ENCODE measurements at places on chromosomes 2 and 18.

DNA sequence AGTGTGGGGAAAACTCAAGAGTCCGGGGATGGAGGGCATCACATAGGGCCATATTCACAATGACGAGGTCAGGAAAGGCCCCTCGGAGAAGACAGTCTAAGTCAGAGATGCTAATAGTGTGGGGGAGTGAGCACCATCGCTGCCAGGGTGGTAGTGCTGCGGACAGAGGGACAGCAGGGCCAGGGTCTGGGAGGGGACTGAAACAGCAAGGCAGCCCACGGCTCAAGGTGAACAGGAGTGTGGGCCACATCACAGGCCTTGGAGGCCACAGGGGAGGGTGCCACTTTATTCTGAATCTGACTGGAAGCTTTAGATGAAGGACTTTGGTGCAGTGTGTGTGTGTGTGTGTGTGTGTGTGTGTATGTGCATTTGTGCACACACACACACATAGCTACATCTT, 130.9 kb upstream of the GLI2 start:
- no peak for DNase-seq

- DNase-seq = no peak
These were observed 96.6 kb downstream of the FAM168B start for GRCh38 chr2:130996691-130997090.

DNA sequence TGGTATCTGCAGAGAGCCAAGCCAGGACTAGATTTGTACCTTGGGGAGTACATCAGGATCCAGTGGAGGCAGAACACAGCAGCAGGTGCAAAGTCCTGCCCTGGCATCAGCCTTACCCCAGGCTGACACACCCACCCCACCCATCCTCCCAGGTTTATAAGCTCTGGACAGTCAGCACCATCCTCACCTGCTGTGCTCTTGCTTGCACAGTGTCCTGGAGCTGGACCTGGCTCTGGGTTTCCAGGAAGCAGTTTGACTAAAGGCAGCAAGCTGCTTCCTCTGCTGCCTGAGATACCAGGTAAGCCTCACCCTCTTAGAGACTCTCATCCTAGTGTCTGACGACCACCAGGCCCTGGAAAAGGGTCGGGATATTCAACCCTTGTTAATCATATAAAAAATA, at the start of gene SULT1C3:
Gene SULT1C3 (plus strand): TSS at position 183 of the 400 bp plus-strand sequence. CDS start 7,227 bp downstream, outside the sequence.
- no peak for DNase-seq

DNA sequence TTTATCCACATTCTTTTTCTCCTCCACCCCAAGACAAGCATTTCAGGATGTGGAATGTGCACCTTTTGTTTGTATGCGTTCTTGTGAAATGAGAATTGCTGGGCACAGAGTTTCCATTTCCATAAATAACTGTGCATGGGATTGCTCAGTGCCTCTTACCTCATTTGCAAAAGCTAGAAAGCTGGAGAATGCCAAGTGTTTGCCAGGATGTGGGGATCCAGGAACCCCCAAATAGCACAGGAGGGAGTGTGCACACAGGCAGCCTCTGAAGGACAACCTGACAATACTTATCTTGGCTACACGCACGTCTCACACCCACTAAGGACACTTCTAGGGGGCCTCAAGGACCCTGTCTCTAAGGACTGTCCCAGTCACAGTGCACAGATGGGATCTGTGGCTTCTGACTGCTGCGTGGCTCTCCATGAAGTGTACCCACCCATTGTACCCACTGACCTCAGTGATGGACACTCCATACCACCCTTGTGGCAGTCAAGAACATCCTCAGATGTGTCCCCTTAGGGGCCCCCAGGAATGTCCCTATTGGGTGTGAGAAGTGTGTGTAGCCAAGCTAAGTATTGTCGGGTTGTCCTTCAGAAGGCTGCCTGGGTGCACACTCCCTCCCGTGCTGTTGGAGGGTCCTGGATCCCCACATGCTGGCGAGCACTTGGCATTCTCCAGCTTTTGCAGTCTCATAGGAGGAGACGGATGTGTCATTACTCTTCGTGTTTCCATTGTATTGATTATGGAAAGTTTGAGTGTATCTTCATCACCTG, 38.4 kb downstream of the CAPN13 start:
- DNase-seq = no peak

DNA sequence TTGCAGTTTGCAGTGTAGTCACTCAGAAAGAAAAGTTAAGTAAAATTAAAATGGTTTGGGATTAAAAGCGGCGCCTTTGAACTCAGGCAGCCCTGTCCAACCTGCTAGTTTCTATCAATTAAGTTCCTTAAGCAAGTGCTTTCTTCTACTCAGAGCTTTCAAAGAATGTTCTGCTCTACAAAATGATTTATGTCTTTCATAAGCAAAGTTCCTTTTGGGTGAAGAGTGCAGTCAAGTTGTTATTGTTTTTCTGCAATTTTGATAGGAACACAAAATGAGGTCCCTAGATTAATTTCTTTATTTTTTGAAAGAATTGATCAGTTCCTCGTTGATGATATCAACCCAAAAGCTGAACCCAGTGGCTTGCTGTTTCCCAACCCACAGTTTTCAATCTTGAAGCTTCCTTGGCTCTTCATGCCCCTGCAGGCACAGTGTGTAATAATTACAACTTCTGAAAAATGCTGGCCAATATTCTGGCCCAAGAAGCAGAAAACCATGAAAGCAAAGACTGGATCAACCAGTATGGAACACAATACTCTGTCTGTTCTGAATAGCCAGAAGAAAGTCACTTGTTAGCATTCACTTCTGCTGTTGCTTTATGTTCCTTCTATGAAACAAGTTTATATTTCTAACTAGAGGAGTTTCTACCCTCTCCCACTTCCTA, 89.1 kb downstream of the TGIF1 start:
- DNase-seq = no peak

GRCh38 chr2:149767516-149767974, 180.0 kb upstream of the MMADHC start:
- DNase-seq = peak; percentile 30

- DNase-seq = no peak
These were observed 422.7 kb downstream of the TGIF1 start for GRCh38 chr18:3872641-3873040.

DNA sequence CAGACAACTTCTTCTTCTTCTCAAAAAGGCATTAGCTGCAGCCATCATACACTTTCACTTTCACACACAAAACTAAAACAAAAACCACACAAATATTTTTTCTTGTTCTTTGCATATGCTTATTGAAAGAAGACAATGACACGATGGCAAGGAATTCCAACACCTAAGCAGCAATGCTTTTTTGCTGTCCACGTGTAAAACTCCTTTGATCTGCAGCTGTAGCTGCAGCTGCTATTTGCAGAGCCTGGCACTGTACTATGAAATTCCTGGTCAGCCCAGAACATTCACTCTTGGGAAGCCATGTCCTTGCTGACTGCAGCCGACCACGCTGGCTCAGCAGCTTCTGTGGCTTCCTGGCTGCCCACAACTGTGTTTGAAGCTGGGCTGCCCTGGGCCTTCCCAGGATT, 316.2 kb downstream of the CDH2 start:
- DNase-seq = peak; percentile 19

DNA sequence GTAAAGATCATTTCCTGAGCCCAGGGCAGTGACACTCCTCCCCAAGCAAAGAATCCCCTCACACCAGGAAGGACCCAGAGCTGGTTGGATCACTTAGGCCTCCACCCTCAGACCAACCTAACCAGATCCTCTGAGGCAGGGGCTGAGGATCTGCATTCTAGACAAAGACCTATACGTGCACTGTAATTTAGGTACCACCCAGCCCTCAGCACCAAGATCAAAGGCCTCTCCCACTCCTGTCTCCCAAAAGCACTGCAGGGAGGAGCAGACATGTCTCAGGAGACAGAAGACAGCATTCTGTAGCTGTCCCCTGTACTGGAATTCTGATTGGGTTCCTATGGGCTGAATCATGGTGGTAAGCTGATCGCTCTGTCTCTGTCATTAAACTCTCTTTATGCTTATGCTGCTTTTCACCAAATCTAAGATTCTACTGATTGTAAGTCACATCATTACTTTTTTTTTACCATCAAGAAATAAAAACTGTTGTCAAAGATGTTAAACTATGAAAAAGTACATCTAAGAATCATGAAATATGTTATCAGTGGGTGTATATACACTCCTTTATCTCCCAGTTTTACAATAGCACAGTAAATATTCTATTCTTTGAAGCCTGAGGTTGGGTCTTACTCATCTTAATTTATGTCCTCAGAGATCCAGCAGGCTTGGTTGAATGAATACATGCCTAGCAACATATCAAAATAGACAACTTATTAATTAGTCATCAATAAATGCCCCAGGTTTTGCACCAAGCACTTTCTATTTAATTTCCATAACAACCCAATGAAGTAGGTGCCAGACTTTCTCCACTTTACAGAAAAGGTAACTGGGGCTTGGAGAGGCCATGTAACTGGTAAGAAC, 28.3 kb downstream of the MCFD2 start:
- DNase-seq = no peak

DNA sequence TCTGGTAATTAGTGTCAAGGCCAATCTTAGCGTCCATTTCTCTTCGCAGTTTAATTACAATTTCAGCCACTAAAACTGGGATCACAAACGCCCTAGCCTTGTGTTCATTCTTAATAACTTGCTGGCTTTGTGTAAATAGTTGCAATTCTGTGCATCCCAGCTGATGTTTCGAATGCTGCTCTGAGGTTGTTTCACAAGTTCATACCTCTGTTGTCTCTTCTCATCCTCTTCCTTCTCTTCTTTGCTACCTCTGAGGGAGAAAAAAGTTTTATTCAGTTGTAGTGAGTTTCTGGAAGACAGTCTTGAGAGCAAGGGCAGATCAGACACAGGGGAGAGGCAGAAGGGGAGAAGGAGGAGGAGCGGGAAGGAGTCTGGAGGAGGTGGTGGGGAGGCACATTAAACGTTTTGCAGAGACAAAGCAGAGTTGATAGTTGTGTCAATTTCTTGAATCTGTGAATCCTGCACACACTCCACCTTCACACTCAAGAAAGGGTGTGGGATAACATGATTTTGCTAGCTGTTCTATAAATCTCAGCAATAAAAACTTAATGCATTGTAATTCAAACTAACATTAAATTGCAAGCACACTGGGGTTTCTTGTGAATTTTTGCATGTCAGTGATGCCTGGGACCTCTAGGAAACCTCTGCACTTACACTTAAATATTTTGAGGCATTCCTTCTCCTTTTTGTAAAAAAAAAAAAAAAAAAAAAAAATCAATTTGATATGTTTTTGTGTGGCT, 6.8 kb downstream of the MEIS1 start:
- no peak for DNase-seq

GRCh38 chr2:239053801-239054503, 206.1 kb downstream of the TWIST2 start:
- DNase-seq = no peak

DNA sequence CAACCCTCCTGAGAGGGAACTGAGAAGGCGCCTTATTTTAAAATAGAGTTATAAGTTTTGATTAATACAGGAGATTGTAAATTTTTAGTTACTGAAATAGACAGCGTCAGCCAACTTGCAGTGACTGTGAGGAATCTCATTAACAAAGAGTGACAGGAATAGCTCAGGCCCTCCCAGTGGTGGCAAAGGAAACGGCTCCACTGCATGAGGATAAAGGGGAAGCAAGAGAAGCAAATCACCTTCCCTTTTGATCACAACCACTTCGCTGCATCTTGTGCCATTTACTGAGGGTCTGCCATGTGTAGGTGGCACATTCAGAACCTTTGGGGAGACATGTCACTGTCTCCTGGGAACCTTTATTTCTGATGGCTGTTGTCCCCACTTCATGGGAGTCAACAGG, 612.4 kb upstream of the RAB6C start:
- no peak for DNase-seq

DNA sequence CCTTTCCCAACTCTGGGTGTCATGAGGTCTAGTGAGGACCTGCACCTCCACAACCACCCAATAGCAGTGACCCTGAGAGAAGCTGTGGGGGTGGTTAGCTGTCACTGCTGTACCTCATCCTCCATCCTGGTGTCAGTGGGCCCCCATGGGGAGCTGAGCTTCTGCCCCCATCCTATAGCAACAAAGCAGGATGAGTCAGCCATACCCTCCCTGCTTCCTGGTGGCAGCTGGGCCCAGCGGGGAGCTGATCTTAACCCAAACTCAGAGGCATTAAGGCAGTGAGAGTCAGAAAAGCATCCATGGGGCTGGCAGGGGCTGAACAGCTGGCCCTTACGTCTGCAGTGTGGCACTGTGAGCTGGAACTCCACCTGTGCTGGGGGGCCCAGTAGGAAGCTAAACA, 247.8 kb upstream of the HDAC4 start:
- no peak for DNase-seq

- DNase-seq = no peak
These were observed 13.2 kb downstream of the MFSD2B start for GRCh38 chr2:24022975-24023575.

- no peak for DNase-seq
These were observed 13.4 kb upstream of the RPL37A start for GRCh38 chr2:216485237-216485636.

- no peak for DNase-seq
These were observed 541.4 kb upstream of the DDX18 start for GRCh38 chr2:117273009-117273671.

GRCh38 chr18:28019425-28020108, 157.4 kb downstream of the CDH2 start:
- no peak for DNase-seq

DNA sequence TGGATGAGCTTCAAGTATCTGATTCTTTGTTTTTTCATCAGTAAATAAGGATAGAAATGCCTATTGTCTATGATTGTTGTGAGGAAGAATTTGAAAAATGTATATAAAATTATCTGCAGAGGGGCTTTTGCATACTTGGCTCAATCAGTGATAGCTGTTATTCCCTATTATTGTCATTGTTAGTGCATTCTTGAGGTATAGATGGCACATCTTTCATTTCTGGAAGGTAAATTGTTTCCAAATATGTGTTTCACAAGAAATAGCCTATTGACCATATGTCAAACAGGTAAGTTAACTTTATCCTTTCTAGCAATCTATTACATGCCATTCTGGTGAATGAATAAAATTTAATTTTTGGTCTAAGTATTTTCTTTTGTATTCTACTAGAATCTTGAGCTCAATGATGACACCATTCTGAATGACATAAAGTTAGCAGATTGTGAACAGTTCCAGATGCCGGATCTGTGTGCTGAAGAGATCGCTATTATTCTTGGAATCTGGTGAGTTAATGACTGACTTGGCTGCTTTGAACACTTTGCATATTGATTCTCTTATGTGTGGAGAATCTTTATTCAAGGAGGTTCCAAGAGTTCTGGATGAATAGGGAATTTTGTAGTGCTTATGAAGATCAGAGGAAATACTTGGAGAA, 44.2 kb downstream of the TTC27 start:
- no peak for DNase-seq

DNA sequence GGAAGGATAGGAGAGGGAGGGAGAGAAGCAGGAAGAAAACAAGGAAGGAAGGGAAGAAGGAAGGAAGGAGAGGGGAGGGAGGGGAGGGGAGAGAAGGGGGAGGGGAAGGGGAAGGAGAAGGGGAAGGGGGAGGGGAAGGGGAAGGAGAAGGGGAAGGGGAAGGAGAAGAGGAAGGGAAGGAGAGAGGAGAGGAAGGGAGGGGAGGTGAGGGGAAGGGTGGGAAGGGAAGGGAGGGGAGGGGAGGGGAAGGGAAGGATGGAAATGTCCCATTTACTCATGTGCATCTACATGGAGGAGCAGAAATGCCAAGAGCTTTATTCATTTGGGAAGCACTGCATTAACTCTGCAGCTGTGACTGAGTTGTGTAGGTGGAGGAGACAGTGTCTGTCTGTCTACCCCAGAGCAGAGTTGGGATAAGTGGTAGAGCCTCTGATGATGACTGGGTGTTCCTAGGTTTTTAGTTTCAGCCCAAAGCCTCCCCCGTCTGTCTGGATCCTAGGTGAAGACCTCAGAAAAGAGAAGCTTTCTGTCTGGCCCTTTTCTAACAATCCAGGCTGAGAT, 131.3 kb downstream of the COL6A3 start:
- no peak for DNase-seq
